ENCODE measurements at places on chromosomes 2 and 18. TPM values are rescaled to one million over a fixed set of nuclear protein-coding genes. Genes with fewer than 3 reads are reported as not detected.

CHRNA1 gene
- 0.13 TPM for total RNA-seq

NAT8 gene
- total RNA-seq = not detected

TANC1 gene
- total RNA-seq = 46.6 TPM

REG3G gene
- not detected for total RNA-seq

SLC30A3 gene
- 0.19 TPM for total RNA-seq

CRYBA2 gene
- not detected for total RNA-seq

MEIS1 gene
- total RNA-seq = 76.1 TPM

MATN3 gene
- total RNA-seq = 0.26 TPM

UGT1A10 gene
- not detected for total RNA-seq

DQX1 gene
- 0.12 TPM for total RNA-seq

B3GNT2 gene
- 21.4 TPM for total RNA-seq

POTEI gene
- total RNA-seq = not detected

CDK5R2 gene
- total RNA-seq = not detected

RAB6D gene
- total RNA-seq = not detected

GLI2 gene
- total RNA-seq = 2.9 TPM

CD207 gene
- not detected for total RNA-seq

CNDP1 gene
- not detected for total RNA-seq

LONRF2 gene
- 0.13 TPM for total RNA-seq

CTAGE1 gene
- 0.12 TPM for total RNA-seq

HOXD12 gene
- not detected for total RNA-seq

SP9 gene
- not detected for total RNA-seq

LINC00305 gene
- not detected for total RNA-seq

TMEM247 gene
- not detected for total RNA-seq

SCYGR8 gene
- not detected for total RNA-seq

SMAD7 gene
- 31.3 TPM for total RNA-seq

HOXD13 gene
- total RNA-seq = not detected
